ENCODE measurements at places on chromosomes 1 and 21.
A peak's percentile ranks its signal among the peaks of the same experiment; 100 is the strongest.

DNA sequence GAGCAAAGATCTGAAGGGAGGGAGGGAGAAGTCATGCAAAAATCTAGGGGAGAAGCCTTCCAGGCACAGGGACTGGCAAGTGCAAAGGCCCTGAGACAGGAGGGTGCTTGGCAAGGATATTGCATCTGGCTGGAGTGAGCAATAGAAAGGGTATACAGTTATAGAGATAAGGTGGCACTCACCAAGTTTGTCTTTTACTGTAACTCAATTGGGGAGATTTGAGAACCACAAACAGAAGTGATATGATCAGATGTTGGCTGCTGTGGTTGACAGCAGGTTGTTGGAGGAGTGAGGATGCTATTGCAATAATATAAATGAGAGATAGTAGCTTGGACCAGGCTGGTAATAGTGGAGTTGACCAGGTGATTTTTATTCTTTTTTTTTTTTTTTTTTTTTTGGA is 25.6 kb downstream of the MCOLN3 start:
- no peak for DNase-seq

GRCh38 chr1:115300087-115300876 is 37.8 kb downstream of the NGF start:
- DNase-seq, result no peak

GRCh38 chr1:201842472-201843027 is 13.6 kb downstream of the IPO9 start:
- DNase-seq, result no peak

DNA sequence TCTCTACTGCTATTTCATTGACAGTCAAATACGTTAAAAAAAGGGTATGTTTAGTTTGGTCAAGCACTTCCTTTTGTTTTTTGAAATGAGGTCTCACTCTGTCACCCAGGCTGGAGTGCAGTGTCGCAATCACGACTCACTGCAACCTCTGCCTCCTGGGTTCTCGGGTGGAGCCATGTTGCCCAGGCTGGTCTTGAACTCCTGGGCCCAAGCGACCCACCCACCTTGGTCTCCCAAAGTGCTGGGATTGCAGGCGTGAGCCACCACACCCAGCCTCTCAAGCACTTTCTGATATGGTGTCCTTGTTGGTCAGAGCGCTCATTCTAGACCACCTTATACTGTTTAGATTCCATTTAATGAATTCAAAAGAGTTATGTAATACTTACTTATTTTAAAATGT is 20.9 kb upstream of the RHBDL2 start:
- DNase-seq, result no peak

DNA sequence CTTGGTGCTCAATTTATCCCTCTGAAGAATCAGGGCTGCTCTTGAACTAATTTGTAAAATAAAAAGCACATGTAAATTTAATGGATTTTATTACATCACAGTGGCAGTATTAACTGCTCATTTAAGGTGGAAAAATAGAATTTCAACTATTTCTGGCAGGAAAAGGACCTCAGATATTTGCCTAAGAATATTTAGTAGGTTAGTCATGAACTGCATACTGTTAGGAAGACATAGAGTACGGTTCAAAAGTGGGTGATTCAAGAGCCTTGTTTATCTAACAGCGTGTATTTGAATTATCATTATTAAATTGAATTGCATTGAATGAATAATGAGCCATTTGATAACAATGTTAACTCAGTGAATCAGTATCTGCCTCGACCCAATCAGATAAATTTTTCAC is 248.8 kb upstream of the PBX1 start:
- DNase-seq, result no peak

GRCh38 chr1:113153116-113153803 is 80.3 kb downstream of the LRIG2 start:
- no peak for DNase-seq

DNA sequence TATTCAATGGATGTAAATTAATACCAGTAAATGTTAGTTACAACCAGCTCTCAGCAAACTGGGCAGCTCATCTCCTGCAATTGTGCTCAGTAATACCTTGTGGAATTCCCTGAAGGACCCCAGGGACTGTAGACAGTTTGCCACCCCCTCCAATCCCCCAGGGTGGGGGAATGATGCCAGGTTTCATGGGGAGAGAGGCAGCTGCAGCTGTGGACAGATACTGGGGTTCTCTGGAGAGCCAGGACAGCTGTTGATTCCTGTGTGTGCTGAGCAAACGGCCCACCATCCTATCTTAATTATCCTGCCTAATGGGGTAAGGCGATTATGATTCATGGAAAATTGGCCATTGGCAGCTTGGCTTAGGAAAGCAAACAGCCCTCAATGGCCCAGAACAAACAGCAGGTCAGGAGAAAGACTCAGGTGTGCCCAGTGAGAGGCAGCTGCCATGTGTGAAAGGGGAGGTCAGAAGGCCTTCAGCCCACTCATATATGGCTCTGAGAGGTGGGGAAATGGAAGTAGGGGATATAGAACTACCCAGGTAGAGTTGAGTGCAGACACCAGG is 148.9 kb upstream of the CTTNBP2NL start:
- peak; percentile 98 for DNase-seq

GRCh38 chr21:25551569-25551968 is 55.7 kb downstream of the MRPL39 start:
- no peak for DNase-seq

DNA sequence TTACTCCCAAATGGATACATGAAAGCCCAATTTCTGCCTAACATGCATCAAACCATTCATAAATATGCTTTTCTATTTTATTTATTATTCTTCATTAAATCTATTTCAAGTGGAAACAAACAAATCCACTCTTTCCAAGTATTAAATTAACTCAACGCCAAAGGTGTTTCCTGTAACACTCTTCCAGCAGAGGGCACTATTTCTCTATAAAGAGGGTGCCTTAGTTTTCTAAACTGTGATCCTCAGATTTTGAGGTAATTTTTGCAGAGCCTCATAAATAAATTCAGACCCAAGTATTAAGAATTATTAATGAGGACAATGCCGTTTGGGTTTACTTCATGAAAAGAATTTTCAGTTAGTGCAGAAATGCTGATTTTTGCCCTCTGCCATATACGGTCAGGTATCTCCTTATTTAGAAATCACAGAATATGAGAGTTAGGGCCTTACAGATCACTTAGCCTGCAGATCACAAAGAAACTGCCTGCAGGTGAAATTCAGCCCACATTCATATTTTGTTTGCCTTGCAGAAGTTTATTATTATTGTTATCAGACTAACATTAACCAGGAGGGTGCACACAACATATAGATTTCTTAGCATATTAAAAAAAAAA is 40.1 kb upstream of the MYSM1 start:
- DNase-seq, result peak; percentile 44

- no peak for DNase-seq
These were observed 5.8 kb downstream of the SLC45A1 start for GRCh38 chr1:8323706-8324105.

- no peak for DNase-seq
These were observed 324.3 kb upstream of the POU3F1 start for GRCh38 chr1:38370716-38371504.

DNA sequence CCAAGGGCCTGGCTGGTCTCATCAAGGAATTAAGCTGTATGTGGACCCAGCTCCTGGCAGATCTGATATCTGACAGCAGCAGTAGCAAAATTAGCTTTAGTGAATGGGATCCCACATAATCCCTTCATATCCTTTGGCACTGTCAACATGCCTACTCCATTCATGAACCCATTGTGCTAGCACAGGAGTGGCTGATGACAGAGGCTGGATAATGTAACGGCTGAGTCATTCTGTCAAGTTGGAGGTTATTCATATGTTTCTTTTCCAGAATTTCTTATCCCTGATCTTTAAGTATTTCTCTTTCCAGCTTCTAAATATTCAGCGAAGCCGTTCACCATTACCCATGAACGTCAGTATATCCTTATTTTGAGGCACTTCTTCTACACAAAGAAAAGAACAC is 84.3 kb downstream of the EXTL2 start:
- DNase-seq, result no peak

DNA sequence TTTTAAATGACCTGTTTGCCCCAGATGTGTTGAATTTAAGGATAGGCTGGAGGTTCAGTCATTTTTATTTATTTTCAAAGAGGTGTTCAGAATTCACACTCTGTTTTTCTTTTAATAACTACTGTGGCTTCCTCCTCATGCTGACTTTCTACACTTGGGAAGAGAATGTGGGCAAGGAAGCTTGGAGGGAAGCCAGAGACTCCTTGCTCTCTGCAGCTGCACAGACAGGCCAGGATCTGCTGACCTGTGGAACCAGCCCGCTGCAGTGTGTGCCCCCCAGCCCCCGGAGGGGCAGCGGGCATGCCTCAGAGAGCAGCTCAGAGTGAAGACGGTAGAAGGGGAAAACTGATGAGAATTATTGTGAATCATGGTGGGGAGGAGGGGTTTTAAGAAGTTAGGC is 16.9 kb downstream of the MGST3 start:
- DNase-seq, result no peak

DNA sequence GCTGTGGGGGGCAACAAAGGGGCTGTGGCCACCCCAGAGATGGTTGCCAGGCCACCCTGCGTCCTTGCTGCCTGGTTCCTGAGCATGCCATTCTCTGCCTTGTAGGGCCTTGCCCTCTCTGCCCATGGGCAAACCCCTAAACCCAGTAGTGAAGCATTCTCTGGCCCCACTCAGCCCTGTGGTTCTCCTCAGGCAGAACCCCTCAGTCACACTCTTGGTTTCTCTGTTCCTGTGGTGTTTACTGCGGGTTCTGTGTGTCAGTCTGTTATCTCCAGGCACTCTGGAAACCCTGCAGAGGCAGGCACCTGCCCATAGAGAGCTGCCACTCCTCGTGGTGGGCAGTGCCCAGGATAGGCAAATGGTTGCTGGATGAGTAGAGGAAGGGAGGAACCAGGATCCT is 41.1 kb upstream of the IL19 start:
- no peak for DNase-seq

DNA sequence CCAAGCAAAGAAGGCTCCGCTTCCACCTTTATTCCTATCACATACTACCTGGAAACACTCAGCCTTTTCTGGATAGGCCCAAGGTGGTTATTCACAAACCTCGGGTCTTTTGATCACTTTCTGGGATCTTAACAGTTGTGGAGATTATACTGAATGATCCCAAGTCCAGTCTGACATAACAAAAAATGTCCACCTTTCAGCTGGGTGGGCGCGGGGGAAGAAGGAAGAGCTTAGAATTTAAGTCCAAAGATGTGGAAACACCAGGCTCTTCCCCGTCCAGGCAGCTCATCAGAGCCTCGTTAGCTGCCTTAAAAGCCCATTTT is 338 bp upstream of the C1orf53 start:
- DNase-seq, result peak; percentile 78

GRCh38 chr1:3017440-3018050 is 3.7 kb upstream of the ACTRT2 start:
- DNase-seq, result no peak

DNA sequence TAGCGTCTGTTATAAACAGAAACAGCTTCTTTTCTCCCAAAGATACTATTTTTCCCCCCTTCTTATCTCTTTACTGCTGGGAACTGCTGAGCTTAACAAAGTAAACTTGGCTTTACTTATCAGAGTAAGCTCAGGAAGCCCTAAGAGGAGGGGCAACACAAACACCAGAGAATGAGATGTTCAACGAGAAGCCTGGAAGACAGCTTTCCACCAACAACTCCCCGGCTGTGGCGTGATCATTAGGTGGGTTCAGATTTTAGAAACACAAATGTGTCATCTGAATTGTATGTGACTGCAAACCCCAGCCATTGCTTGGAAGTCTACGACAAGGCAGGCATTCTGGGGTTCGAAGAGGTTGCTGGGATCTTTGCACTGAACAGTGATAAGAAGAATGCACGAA is 181.2 kb upstream of the ESRRG start:
- DNase-seq, result no peak

DNA sequence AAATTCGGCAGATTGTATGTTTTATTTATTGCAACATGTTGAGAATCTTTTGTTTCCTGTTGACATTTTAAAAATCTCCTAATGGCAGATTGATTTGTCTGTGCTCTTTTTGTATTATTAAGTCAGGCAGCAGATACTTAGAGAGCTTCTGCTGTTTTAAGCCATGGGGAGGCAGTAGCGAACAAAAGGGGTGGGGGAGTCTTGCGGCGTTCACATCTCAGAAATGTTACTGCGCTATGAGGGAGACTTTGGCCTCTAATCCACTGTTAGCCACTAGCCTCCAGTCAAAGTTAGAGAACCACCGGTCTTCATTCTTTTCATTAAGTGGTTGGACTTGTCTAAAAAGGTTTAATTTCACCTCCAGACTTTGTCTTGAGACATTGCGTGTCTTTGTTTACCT is 93.6 kb downstream of the DYRK1A start:
- no peak for DNase-seq

GRCh38 chr21:25986928-25987327 is 183.6 kb downstream of the APP start:
- DNase-seq, result no peak

Data from NCI-H1092 treated with DMSO at 0.1 percent for 48 hours (cell line).